Tongue (tissue), 3 donors: ENCODE measurements at places on chromosomes 6 and 20. TPM values are rescaled to one million over a fixed set of nuclear protein-coding genes. Genes with fewer than 3 reads are reported as not detected.

Gene TMC2
- total RNA-seq = not detected

Gene GRM1
- not detected for total RNA-seq

Gene LHFPL5
- not detected for total RNA-seq

Gene C20orf141
- not detected for total RNA-seq

Gene CALHM6
- not detected for total RNA-seq

Gene METTL24
- total RNA-seq = 3.5 TPM

Gene TUBB
- 286 TPM for total RNA-seq

Gene PREX1
- total RNA-seq = 29.4 TPM

Gene LAMA2
- total RNA-seq = 320 TPM

Gene ECT2L
- total RNA-seq = 0.31 TPM

Gene OR12D3
- not detected for total RNA-seq

Gene MAFB
- total RNA-seq = 19.5 TPM

Gene PPP1R14C
- 42.3 TPM for total RNA-seq

Gene OR2B6
- not detected for total RNA-seq

Gene CCDC167
- 15.1 TPM for total RNA-seq

Gene ZNF165
- 0.72 TPM for total RNA-seq

Gene ETV7
- total RNA-seq = 0.21 TPM

Gene MAK
- total RNA-seq = 0.21 TPM

Gene SEL1L2
- total RNA-seq = not detected

Gene CST5
- not detected for total RNA-seq

Gene LGSN
- total RNA-seq = not detected

Gene ARFGEF2
- total RNA-seq = 83.8 TPM

Gene GRIK2
- total RNA-seq = 3.1 TPM

Gene CD93
- total RNA-seq = 112 TPM

Gene CNBD2
- total RNA-seq = 1.9 TPM

Gene STX11
- 2.8 TPM for total RNA-seq

Gene GNMT
- 0.41 TPM for total RNA-seq

Gene WFDC12
- total RNA-seq = not detected

Gene DUSP15
- 0.82 TPM for total RNA-seq

Gene MUC21
- 6.9 TPM for total RNA-seq

Gene RAB32
- 19.8 TPM for total RNA-seq

Gene CDH26
- total RNA-seq = 3.4 TPM

Gene LAMA5
- 96.6 TPM for total RNA-seq

Gene ROMO1
- 96.8 TPM for total RNA-seq

Gene LPA
- 0.10 TPM for total RNA-seq

Gene SPTLC3
- 15.8 TPM for total RNA-seq

Gene COL19A1
- 26.4 TPM for total RNA-seq

Gene ADTRP
- not detected for total RNA-seq

Gene TAAR6
- total RNA-seq = not detected
